ENCODE measurements at places on chromosomes 6 and 20. TPM values are rescaled to one million over a fixed set of nuclear protein-coding genes. Genes with fewer than 3 reads are reported as not detected.

DNA sequence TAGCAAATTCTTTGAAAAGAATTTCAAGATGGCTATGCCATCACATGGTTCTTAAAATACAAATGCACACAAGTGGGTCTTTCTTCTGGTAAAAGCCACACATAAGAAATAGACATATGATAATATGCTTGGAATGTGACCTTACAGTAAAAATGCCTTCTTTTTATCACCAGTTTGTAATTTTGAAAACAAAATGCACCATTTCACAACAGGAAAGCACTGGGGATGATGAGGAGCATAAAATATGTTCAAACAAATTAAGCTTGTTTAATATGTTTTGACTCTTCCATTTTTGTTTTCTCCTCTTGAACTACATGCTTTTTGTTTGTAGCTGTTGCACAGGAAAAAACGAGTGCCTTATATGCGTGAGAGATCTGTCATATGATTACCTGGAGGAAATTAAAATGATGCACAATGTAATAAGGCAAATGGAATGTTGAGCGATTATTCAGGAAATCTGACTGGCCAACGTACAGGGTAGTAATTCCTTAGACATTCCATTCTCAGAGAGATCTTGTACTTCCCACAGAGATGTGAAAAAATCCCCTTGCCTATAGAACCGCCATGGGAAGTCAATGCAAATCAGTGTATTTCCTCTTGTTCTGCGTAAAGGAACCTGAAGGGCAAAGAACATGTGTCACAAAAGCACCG lies 911.6 kb downstream of the TFAP2A start:
- DNase-seq: no peak

- no peak for DNase-seq
Measured at GRCh38 chr20:3847429-3847940, 851 bp downstream of the MAVS start.

DNA sequence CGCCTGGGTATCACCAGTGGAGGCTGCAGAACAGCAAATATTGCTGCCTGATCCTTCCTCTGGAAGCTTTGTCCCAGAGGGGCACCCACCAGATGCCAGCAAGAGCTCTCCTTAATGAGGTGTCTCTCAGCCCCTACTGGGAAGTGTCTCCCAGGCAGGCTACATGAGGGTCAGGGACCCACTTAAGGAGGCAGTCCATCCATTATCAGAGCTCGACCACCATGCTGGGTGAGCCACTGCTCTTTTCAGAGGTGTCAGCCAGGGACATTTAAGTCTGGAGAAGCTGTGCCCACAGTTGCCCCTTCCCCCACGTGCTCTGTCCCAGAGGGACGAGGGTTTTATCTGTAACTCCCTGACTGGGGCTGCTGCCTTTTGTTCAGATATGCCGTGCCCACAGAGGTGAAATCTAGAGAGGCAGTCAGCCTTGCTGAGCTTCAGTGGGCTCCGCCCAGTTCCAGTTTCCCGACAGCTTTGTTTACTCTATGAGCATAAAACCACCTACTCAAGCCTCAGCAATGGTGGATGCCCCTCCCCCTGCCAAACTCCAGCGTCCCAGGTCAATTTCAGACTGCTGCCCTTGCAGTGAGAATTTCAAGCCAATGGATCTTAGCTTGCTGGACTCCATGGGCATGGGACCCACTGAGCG lies 25.9 kb upstream of the AIG1 start:
- peak; percentile 13 for DNase-seq

DNA sequence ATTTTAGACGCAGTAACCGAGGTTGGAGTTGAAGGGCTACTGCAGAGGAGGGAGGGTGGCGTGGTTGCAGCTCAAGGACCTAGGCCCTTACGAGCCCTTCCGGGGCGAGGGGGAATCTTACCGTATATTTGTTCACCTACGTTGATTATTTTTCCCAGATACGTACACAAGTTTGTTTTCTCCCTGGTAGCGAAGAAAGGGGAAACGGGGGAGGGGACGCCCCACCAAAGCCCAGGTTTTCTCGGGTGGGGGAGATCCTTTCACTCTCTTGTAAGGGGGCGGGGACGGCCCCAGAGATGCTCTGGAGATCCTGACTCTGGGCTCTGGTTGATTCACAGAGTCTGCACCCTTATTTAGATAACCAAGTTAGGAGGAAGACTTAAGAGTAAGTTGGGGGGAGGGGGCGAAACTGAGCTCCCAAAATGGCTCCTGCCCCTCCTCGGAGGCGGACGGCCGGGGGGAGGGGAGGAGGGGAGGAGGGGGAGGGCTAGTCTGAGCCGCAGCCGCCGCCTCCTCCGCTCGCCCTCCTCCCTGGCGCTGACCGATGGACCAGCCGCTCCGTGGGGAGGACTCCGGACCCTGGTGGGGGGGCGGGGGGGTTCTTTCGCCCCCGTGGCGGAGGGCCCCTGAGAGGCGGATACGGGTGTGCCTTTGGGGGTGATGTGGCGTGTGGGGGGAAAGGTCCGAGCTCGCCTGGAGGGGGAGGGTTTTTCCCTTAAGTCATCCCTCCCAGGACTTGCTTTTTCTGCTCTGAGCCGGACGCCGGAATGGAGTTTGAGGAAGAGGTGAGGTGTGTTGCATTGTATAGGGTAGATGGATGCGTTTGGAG lies 2.2 kb downstream of the BRD2 start:
- DNase-seq: peak; percentile 89

GRCh38 chr6:164006459-164006858 lies 591.9 kb downstream of the QKI start:
- DNase-seq: no peak

GRCh38 chr20:59718071-59718470 lies 113.7 kb downstream of the PHACTR3 start:
- no peak for DNase-seq

The GPR31 gene
- total RNA-seq: not detected

The HLA-DRA gene
- total RNA-seq: not detected

Data from SJCRH30 (cell line).